ENCODE measurements at places on chromosomes 2 and 18.

DNA sequence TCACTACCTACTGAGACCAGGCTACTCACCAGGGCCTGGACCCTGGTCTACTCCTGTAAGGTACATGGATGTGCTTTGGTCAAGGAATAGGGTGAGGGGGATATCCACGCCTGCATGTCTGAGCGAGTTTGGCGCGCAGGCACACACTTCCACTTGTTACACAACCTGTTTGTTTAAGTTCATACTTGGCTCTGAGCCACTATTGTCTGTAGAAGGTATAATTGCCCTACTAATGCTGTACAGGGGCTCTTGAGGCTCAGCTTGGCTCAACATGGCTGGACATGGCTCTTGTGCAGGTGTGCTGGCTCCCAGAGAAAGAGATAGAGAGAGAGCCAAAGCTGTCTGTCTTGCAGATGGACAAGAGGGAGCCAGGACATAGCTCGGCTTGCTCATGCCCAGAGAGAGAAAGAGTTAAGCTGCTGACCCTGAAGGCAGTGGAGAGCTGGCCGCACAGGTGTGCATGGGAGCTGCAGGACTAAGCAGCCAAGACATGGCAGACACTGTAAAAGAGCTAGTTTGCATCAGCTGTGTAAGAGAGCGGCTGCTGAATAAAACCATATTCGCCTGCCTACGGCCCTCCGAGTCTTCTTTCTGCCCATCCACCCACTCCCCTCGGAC, 35.2 kb downstream of the NPPC start:
- DNase-seq: no peak

GRCh38 chr18:8314124-8314523, 295.1 kb upstream of the RAB12 start:
- no peak for DNase-seq

- DNase-seq: no peak
Observed at GRCh38 chr2:172870396-172870795, 134.8 kb downstream of the RAPGEF4 start.

DNA sequence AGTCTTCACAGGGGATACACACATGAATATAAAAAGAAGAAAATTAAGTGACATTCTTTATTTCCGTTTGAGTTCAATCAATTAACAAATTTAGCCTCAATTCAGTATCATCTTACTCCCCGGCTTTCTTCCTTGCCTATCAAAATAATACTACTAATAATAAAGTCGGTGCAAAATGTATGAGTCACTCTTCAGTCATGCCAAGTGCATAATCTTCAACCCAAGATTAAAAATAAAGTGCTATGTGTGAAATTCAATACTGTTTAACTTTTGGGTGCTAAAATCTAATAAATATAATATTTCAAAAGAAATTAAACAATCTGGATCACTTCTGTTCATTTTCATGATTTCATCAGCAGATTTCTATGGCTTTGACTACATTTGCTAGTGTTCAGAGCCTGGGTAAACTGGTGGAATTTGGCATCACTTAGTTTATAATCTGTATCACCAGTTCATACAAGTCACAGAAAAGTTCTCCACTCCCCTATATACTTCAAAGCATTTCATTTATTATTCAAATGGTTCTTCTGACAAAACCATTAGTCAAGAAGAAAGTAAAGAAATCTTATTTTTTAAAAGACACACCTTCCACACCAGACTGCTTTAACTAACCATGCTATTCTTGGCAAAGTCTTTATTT, 183.6 kb downstream of the THADA start:
- no peak for DNase-seq

DNA sequence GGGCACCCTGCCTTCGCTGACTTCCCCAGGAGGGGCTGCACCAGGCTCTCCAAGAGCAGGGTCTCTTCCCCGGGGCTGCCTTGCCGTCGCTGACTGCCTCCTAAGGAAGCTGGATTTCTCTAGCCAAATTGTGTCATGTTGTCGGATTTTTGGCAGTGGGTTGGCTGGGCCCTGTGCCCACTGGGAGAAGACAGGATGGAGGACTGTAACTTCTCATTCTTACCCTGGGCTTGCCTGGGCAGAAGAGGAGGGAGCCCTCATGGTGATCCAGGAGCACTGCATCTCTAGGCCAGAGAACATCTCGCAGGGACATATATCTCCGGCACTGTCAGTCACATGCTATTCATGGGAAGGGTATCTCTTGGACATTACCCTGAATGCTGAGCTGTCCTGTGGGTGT, 6.3 kb downstream of the MYO7B start:
- no peak for DNase-seq

DNA sequence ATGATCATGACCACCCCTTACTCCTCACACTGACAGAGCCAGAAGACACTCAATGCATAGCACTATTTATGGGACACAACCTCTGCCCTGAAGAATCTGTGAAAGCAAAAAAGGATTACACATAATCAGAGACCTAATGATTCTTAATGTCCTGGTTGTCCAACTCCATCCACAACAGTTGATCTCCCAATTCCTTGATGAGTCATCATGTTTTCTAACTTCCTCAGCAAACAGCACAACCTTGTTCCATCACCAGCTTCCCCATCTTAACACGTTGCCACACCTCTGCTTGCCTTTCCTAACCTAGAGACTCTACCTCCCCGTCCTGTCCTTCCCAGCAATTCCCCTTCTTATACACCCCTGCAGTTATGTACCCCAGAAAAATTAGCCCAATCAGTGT, 13.2 kb upstream of the MARCHF4 start:
- DNase-seq: no peak

DNA sequence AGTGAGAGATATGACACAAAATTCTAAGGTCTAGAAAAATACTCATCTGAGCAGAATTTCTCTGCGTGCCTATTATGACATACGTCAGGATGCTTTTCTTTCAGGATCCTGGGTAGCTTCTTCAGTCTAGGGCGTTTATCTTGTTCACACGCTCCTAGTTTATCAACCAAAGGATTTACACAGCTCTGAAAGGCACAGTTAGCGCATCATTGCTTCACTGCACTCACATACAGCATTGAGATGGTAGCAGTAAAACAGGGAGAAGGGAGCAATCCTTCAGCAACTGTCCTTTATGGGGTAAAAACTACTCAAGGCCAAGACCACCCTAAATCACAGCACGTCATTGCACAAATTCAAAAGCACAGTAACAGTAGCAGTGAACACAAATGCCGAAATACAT, 222.8 kb downstream of the SUCLG1 start:
- DNase-seq: no peak

GRCh38 chr2:27737676-27738348, 33.7 kb upstream of the MRPL33 start:
- DNase-seq: no peak

DNA sequence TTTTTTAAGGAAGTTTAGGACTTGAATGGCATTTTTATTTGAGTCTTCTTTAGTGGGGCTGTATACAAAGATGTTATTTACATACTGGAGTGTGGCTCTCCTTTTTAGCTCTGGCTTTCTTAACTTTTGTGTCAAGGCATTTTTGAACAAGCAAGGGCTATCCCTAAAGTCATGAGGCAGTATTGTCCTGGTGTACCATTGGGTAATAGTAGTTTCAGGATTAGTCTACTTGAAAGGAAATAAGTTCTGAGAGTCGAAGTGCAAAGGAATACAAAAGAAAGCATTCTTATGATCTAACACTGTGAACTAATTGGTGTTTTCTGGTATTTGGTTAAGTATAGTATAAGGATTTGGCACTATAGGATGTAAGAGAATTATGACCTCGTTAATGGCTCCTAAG, 1.9 kb upstream of the CYP27A1 start:
- DNase-seq: no peak

DNA sequence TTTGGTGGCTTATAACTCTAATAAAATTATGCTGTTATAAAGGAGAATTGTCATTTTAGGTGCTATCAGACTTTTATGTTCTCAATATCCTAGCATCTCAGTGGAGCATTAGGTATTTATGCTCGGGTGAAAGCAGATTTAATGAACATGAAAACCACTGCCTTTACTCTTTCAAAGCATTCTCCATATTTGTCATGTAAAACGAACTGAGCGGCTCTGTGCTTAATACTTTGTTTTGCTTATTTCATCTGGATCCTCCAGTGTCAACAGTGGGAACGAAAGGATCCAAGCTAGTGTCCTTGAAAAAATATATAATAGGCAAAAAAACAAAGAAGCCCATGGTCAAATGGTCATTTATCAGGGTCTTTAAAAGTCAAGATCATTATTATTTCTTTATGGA, 53.5 kb downstream of the THSD7B start:
- DNase-seq: no peak

DNA sequence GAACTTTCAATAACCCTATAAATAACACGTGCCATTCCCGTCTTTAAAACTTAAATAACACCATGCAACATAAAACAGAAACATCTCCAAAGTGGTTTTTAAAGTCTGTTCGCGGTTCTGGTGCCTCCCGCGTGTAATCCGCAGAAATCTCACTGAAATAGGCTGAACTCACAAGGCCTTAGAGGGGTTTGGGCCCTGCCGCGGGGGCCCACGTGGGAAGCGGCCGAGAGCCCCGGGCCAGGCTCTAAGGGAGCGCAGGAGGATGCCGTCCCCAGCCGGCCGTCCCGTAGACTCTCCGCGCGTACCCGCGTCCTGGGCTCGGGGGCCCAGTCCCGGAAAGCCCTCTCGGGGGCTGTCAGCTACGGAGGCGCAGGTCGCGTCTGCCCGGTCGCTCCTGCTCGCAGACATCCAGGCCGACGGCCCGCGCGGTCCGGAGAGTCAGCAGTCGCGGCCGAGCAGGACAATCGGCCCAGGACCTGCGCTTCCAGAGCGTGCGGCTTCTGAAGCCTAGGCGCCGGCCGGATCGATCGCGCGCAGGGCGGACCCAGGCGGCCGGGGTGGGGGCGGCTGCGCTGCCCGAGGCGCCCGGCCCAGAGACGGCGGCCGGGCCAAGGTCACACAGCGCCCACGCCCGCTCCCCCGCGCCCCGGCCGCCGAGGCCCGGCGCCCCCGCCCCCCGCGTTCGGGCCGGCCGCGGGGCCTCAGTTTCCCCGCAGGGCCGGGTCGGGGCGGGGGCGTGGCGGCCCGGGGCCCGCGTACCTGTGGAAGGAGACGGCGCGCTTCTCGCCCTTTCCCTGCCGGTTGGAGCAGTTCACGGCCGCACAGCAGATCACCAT, 558 bp downstream of the THAP4 start:
- peak; percentile 67 for DNase-seq

DNA sequence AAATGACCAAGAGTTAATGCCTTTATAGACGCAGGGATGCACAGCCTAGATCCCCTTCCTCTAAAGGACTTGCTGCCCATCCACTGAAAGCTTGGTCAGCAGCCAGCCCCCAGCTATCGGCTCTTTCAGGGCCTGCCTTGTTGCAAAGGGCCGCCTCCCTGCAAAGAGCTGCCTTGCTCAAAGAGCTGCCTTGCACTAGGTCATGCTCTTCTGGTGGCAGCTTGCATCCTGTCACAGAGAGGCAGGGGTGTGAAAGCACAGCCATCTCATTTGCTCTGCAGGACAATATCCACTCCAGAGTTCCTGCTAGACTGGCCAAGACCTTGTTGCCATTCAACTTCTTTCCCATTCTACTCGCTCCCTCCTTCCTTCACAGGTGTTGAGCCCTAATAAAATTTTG, 137.1 kb downstream of the MCFD2 start:
- DNase-seq: no peak

DNA sequence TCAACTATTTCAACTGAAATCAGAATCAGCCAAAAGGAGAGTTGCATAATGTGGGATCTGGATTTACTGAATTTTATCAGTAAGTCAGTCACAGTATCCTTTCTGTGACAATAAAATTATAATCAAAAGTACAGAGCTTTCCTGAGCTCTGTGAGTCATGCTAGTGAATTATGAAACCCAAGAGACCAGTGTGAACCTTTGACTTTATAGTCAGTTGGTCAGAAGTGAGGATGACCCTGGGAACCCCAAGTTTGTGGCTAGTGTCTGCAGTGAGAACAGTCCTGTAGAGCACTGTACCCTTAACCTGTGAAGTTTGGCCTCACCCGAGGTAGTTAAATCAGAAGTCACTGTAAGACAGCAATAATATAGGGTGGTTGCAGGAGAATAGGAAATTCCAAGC, 381.7 kb downstream of the CDH19 start:
- no peak for DNase-seq

GRCh38 chr2:132731441-132731840, 61.4 kb upstream of the LYPD1 start:
- DNase-seq: no peak

All from activated T-cell treated with anti-CD3 and anti-CD28 coated beads, Interleukin-2, amount 50 U/mL, for 48 hours (primary cell).